ENCODE measurements at places on chromosomes 11 and 22.
A peak's percentile ranks its signal among the peaks of the same experiment; 100 is the strongest.

- H3K27me3 ChIP-seq = no peaks in the 10 kb centered on the region
- H3K27ac ChIP-seq = no peak overlapping the region
- no peak overlapping the region for H3K4me3 ChIP-seq
Observed at GRCh38 chr11:131025421-131026125, 109.3 kb upstream of the SNX19 start.

DNA sequence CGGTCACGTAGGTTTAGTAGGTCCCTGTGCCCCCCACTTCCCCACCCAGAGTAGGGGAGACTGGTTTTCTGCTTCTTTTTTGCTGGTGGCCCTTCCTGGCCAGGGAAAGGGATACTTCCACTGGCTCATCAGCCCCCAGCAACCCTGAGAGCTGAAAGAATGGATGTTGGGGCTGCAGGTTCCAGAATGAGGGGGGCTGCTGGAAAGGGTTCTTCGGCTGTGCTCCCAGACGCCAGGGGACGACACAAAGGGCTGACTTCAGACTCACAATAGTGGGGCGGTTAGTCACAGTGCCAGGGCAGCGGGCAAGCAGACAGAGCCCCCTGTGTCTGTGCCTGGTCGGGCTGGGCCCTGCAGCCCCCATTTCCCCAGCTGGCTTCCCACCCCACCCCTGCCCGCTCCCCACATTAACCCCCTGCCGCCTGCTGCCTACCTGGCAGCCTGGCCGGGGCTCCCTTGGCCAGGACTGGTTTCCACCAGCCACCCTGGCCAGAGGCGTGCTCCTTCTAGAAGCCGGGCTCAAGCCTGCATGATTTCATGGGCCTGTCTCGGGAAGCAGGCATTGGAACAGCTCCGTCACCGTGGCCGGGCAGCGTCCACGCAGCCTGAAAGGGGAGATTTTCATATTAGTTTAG, 79.1 kb upstream of the WNT7B start:
- no peaks in the 10 kb centered on the region for H3K4me1 ChIP-seq
- no peak for DNase-seq
- no peak overlapping the region for H3K27ac ChIP-seq
- H3K36me3 ChIP-seq = no peaks in the 10 kb centered on the region
- peaks cover 18% of the 10 kb centered on the region for H3K27me3 ChIP-seq
- H3K4me3 ChIP-seq = no peak overlapping the region

GRCh38 chr11:27916541-27917100, 191.3 kb downstream of the KIF18A start:
- H3K4me1 ChIP-seq = no peaks in the 10 kb centered on the region
- H3K27me3 ChIP-seq = no peaks in the 10 kb centered on the region
- no peak overlapping the region for H3K4me3 ChIP-seq

DNA sequence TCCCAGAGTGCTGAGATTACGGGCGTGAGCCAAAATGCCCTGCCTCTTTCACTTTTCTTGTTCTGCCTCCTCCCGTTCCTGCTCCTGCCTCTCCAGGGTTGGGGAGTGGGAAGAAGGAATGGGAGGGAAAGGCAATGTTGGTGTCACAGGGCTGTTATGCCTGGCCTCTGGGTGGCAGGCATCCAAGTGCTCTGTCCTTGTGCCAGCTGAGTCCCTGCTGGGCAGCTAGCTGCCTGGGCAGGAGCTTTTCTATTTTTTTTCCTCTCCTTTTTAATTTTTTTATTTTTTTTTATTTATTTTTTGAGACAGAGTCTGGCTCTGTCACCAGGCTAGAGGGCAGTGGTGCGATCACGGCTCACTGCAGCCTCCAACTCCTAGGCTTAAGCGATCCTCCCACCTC, 4.1 kb upstream of the SAC3D1 start:
- H3K36me3 ChIP-seq = peaks cover 19% of the 10 kb centered on the region
- H3K4me3 ChIP-seq = no peak overlapping the region
- H3K27me3 ChIP-seq = no peaks in the 10 kb centered on the region
- peaks cover 1% of the 10 kb centered on the region for H3K4me1 ChIP-seq
- DNase-seq = no peak
- no peak overlapping the region for H3K27ac ChIP-seq

- no peak for DNase-seq
- no peaks in the 10 kb centered on the region for H3K27me3 ChIP-seq
- H3K27ac ChIP-seq = no peak overlapping the region
- no peak overlapping the region for H3K4me3 ChIP-seq
Observed at GRCh38 chr22:38327805-38328204, 10.6 kb upstream of the CSNK1E start.

- no peaks in the 10 kb centered on the region for H3K27me3 ChIP-seq
- no peak overlapping the region for H3K4me3 ChIP-seq
- no peaks in the 10 kb centered on the region for H3K36me3 ChIP-seq
- peak; percentile 48 for DNase-seq
Observed at GRCh38 chr11:123509737-123510578, 79.9 kb downstream of the GRAMD1B start.

- no peaks in the 10 kb centered on the region for H3K36me3 ChIP-seq
- H3K4me1 ChIP-seq = peaks cover 3% of the 10 kb centered on the region
- DNase-seq = no peak
- no peak overlapping the region for H3K4me3 ChIP-seq
- H3K27ac ChIP-seq = no peak overlapping the region
Observed at GRCh38 chr11:126431401-126432064, 76.0 kb downstream of the ST3GAL4 start.

DNA sequence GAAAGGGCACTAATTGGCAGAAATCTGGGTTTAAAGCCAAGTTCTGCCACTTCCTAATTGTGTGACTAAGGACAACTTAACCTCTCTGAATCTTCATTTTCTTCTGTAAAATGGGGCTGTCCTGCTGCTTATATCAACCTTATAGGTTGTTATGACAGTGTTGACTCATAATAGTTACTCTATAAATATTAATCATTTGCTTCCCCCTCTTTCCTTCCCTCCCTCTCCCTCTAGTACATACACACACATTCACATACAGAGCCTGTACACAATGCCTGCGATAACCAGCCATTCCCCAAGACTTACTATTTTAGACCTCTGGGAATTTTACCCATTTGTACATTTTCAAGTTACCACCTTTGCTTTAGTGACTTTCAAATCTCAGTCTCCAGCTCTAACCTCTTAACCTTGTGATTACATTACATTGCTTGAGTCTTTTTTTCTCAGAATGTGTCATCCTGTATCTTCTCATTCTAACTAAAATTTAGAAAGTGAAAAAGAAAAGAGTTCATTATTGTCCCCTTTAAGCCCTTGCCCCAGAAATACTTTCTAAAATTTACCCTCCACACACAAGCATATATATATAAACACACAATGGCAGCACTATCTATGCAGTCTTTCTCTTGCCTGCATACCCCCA, 31.9 kb downstream of the GDPD4 start:
- no peak for DNase-seq
- H3K27ac ChIP-seq = no peak overlapping the region
- no peaks in the 10 kb centered on the region for H3K4me1 ChIP-seq
- no peaks in the 10 kb centered on the region for H3K36me3 ChIP-seq

GRCh38 chr22:26485013-26485412, 1.3 kb downstream of the SRRD start:
- peaks cover 66% of the 10 kb centered on the region for H3K36me3 ChIP-seq
- H3K27me3 ChIP-seq = no peaks in the 10 kb centered on the region
- H3K4me3 ChIP-seq = no peak overlapping the region

- no peaks in the 10 kb centered on the region for H3K27me3 ChIP-seq
- H3K4me3 ChIP-seq = no peak overlapping the region
- peaks cover 4% of the 10 kb centered on the region for H3K4me1 ChIP-seq
- H3K36me3 ChIP-seq = peaks cover 89% of the 10 kb centered on the region
- no peak overlapping the region for H3K27ac ChIP-seq
Observed at GRCh38 chr22:50441428-50441993, 33.3 kb downstream of the SBF1 start.

- no peak overlapping the region for H3K27ac ChIP-seq
- H3K36me3 ChIP-seq = no peaks in the 10 kb centered on the region
- H3K27me3 ChIP-seq = no peaks in the 10 kb centered on the region
- DNase-seq = no peak
- H3K4me1 ChIP-seq = no peaks in the 10 kb centered on the region
Observed at GRCh38 chr22:47174096-47174495, 411.6 kb downstream of the TBC1D22A start.

DNA sequence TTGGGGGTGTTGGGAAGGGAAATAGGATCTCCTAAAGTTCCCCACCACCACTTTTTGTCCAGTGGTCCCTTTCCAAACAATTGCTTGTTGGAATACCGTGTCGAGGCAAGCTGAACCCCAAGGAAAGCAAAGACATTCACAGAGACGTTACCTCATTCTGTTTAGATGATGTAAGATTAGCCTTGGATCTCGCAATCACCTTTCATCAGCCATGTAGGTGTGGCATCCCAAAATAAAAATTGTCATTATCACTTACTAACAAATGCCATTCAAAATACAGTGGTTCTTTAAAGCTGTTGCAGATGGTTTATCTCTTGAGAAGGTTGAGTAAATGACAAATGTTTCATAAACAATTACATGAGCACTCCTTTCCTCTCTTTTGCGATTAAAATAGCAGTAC, 86.5 kb upstream of the SLC25A18 start:
- peaks cover 33% of the 10 kb centered on the region for H3K4me1 ChIP-seq
- no peaks in the 10 kb centered on the region for H3K27me3 ChIP-seq
- peak overlapping the region; percentile 91 for H3K27ac ChIP-seq
- DNase-seq = no peak

Measured in neuronal stem cell (in vitro differentiated cells).